ENCODE measurements at places on chromosomes 3 and 15.
A peak's percentile ranks its signal among the peaks of the same experiment; 100 is the strongest.

DNA sequence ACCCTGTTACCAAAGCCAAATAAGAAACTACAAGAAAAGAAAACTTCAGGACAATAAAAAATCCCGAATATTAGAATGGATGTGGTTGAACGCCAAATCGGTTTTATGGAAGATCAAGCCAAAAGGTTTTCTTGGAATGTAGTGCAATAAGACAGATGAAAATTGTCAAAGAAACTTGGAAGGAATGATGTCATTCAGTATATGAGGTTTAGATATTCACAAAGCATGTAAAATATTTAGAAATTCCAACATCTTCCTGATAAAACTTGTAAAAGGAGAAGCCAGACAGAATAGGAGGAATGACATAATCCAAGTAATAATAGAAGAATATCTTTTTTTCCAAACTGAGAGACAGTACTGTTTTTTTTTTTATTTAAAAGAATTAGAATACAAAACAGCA lies 130.3 kb upstream of the ZPLD1 start:
- DNase-seq = no peak

- DNase-seq = no peak
These were observed 78.0 kb upstream of the MBNL1 start for GRCh38 chr3:152190636-152191183.

GRCh38 chr3:128504963-128505730 lies 12.1 kb upstream of the GATA2 start:
- DNase-seq = no peak

DNA sequence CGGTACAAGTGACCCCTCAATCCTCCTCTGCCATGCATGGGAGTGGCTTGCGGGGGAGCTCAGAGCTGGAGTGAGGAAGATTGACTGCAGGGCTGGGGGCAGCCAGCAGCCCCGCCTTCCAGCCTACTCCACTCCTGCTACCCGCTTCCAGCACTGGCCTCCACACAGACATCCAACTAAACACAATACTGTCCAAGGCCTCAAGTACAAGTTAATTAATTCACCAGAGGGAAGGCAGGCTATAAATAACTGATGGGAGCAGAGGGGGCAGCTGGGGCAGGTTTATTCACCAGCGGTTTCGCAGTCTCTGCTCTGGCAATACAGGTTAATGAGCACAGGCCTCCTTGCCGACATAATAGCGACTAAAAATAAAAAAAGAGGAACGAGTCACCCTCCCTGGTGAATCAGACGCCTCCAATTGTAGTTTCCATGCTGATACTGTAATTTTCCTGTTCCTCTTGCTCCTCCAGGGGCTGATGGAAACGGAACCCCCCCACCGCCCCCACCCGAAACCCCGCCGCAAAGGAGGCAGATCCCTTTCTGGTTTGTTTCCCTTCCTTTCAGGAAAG lies 166.4 kb upstream of the TLE3 start:
- no peak for DNase-seq

DNA sequence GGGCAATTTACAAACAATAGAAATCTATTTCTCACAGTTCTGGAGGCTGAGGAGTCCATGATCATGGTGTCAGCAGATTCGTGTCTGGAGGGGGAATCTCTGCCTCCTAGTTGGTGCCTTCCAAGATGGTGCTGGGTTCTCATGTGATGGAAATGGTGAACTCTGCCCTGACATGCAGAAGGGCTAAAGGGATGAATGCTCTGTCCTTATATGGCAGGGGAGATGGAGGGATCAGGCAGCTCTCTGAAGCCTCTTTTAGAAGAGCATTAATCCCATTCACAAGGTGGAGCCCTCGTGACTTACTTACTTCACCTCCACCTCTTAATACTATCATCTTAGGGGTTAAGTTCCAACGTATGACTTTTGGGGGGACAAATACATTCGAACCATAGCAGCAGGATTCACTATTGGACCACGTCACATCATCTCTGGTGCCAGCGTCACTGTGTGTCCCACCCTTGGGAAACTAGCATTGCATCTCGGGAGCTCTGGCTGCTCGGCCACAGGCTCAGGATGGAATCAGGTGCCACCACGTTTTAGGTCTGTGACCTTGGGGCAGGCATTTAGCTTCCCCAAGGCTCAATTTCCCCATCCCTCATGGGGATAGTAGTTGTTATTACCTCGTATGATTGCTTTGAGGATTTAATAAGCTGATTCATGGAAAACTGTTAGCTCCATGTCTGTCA lies 53.0 kb downstream of the SV2B start:
- DNase-seq = no peak

- DNase-seq = no peak
These were observed 52.7 kb downstream of the OTOL1 start for GRCh38 chr3:161549261-161549660.

- no peak for DNase-seq
These were observed 217.7 kb downstream of the ATP8B4 start for GRCh38 chr15:49901321-49901720.

DNA sequence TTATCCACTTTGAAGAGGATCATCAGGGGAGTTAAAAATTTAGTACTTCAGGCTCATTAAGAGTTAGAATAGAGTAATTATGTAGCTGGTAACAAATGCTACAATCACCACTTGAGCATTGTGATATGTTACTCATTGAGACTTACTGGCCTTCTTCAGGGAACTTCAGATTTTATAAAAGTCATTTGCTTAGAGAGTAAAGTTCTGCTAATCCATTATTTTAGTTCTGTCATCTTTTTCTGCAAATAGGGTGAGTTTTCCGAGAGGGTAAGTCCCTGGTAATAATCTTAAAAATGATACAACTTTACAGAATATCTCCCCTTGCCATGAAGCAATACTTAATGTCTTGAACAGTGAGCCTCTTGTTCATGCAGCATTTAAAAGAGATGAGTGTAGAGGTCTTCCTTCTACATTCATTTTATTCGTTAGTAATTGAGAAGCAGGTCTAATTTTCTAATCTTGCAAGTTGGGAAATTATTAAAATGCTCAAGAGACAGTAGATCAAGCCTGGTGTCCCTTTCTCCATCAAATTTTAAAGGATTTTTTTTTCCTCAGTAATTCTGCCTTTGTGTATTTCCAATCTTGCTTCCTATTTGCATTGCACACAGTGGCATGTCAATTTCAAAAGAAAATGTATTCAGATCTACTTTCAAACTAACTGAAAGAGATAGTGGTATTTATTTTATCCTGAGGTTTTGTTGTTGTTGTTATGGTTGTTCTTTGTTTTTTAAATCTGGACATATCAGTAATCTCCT lies 52.6 kb downstream of the MBNL1 start:
- no peak for DNase-seq

DNA sequence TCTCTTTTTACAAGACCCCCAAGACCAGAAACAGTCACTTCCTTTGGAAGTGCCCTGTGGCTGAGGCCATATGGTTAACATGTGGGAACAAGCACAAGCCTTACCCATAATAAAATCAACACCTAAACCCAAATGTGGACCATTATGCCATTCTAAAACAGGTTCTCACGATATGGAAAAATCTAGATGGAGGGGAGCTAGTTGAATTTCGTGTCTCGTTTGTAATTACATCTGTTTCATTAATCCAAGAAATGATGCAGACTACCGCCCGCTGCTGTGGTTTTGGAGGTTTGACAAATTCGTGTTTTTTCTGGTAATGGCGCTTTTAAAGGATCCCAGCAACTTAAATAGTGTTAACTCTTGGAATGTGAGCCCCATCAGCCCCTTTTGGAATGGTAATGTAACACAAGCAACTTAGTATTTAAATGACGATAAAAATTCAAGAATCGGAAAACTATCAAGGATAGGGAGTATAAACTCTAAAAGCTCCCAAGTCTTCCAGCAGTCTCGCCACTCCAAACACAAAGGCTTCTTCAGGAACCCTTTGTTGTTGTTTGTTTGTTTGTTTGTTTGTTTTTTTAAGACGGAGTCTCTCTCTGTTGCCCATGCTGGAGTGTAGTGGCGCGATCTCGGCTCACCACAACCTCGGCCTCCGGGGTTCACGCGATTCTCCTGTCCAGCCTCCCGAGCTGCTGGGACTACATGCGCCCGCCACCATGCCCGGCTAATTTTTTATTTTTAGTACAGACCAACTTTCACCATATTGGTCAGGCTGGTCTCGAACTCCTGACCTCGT lies 1.1 kb downstream of the CNBP start:
- DNase-seq = peak; percentile 39

DNA sequence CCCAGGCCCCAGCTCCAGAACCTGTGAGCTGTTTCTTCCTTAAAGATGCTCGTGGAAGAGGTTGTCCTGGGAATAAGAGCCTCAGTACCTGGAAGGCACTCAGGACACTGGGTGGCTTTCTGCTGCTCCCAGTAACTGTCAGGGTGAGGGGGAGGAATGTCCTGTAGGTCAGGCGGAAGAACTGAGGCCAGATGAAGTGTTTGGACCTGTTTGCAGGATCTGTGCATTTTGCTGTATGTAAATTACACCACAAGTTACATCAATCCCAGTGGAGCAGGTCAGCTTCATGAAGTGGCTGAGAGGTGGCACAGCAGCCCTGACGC lies 27.1 kb downstream of the HDAC11 start:
- DNase-seq = no peak

GRCh38 chr3:190048932-190049441 lies 71.7 kb downstream of the P3H2 start:
- DNase-seq = no peak

- DNase-seq = peak; percentile 55
These were observed 48.7 kb downstream of the BSN start for GRCh38 chr3:49602877-49603411.

DNA sequence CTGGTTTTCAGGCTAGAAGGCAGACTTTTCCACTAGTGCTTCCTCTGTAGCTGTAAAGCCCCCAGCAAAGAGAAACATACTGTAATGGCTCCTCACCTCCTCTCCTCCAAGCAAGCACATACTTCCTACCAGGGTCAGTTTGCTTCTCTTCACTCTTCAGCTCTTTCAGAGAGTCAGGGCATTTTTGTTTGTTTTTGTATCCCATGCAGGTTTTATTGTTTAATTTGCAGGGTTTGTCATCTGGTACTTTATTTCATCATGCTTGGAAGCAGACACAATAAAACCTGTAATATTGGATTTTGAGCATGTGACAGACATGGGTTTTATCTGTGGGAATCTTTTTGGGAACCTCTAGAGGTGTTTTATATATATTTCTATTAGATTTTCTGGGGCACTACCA lies 753.3 kb upstream of the ROBO1 start:
- no peak for DNase-seq

DNA sequence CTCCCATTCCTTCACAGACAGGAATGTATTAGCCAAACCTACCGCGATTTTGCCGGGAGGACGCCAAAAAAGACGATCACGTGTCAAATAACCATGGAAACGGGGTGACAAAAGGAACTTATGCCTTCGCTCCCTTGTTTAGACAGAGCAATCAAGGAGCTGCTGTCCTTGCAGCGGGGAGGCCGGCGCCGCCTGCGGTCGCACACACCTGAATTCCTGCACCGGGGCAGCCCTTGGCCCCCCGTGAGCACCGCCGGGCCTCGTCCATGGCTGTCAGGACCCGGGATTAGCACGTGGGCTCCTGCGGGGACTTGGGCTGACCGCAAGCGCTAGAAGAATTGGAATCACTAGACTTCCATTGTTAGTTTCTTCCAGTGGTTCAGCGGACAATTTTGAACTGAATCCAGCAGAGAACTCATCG lies 193.1 kb downstream of the SHQ1 start:
- no peak for DNase-seq

GRCh38 chr3:164230385-164231094 lies 847.8 kb downstream of the SI start:
- DNase-seq = no peak

GRCh38 chr3:130688015-130688688 lies 58.5 kb downstream of the PIK3R4 start:
- no peak for DNase-seq

DNA sequence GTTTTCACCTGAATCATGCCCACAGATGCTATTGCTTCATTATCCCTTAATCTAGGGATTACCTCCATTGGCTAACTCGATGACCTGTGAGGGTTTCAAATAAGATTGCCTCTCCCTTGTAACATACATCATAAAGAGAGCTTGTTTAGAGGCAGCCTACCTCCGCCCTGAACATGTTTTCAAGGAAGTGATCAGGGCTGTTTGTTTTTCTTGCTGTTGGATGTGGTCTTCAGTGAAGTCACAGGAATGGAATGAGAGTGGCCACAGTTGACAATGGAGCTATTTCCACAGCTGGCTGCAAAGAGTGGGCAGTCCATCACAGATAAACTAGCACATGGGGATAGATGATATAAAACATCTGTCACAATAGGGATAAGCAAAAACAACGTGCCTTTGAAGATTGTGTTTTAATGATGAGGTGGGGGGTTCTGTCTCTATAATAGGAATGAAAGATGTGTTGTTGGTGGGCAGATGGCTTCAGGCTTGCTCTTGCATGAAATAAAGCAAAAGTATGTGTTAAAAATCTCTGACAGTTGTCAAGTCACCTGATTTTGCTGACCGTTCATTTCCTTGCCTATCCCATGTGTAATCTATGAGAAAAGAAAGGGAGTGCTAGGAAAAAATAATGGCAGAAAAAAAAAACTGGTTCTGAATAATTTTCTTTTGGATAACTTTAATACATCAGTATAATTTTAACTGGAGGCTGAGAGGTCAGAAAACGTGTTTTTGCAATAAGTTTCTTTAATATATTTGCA lies 642.3 kb downstream of the RBMS3 start:
- no peak for DNase-seq

DNA sequence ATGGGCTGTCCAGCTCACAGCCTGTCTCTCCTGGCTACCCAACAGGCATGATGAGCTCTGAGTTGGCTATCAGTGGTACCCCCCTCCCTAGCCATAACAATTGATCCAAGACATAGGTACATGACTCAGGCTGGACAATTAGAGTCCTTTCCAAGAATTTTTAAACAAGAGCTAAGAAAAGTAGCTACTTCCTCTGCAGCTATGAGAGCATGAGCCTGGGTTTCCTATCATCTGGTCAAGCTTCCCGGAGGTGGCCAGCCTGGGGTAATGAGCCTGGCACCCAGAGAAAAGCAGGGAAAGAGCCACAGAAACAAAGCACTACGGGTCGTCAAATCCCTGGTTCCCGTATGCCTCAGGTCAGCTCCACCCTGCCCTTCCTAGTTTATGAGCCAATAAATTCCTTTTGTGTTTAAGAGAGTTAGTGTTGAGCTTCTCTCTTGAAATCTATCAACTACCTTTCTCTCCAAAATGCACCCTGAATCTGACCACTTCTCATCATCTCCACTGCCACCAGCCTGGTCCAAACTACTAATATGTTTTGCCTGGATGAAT lies 2.3 kb upstream of the SLC51B start:
- DNase-seq = no peak

DNA sequence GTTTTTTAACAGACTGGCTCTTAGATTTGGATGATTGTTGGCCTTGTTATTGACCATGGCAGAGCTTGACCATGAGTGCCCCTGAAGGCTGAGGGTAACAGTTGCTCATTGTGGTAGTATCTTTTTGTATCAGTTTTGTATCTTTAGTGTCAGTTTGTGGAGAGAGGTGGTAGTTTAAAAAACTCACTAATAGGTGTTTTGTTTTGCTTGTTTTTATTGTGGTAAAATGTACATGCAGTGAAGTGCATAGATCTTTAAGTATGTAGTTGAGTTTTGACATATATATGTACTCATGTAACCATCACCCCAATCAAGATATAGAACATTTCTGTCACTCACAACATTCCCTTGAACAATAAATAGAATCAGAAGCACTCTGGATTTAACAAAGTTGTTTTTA lies 9.8 kb downstream of the GMPS start:
- DNase-seq = no peak

GRCh38 chr3:24545887-24546286 lies 51.2 kb upstream of the THRB start:
- no peak for DNase-seq

GRCh38 chr15:83243634-83244033 lies 36.0 kb upstream of the HDGFL3 start:
- no peak for DNase-seq

Data from activated naive CD4-positive, alpha-beta T cell treated with anti-CD3 and anti-CD28 coated beads, Interleukin-2, amount 50 U/mL, for 16 hours (primary cell).